ENCODE measurements at places on chromosomes 2 and 18.

- DNase-seq = no peak
Observed at GRCh38 chr18:23351521-23351920, 101.6 kb upstream of the RIOK3 start.

GRCh38 chr2:214896274-214896673, 86.8 kb upstream of the BARD1 start:
- DNase-seq = no peak

DNA sequence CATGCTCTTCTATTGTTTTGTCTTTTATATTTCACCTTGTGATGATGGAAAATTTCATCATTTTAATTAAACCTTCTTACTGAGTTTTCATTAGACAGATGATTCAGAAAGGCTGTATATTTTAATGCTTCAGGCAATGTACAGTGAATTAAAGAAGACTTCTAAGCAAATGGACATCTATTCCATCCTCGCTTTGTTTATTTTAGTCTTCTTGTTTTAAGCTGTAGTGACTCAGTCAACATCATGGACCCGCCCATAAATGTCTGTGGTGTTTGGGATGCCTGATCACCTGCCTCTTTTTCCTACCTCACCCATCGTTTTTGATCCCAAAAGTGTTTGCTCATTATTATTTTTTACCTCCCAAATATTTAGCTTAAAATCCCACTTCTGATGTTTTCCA, 43.1 kb downstream of the KYNU start:
- DNase-seq = no peak

- no peak for DNase-seq
Observed at GRCh38 chr2:180000434-180000833, 6.7 kb downstream of the CWC22 start.

DNA sequence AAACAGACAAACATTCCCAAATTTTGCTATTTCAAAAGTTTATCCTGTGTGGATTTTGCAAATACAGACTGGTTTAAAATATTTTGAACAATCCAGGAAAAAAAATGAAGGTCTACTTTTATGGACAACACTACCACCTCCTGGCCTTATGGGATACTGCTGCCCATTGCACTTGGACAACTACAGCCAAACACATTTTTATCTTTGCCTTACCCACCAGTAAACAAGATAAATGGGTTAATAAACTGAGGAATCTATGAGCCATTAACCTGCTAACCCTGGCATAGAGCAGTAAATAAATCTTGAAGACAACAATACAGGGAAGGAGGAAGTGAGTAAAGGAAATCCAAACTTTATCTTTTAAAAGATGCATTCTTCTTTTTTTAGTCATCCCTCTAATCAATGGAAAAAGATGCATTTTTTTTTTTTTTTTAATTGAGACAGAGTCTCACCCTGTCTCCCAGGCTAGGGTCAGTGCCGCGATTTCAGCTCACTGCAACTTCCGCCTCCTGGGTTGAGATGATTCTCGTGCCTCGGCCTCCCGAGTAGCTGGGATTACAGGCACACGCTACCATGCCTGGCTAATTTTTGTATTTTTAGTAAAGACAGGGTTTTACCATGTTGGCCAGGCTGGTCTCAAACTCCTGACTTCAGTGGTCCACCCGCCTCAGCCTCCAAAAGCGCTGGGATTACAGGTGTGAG, 2.1 kb upstream of the SPIRE1 start:
- no peak for DNase-seq

DNA sequence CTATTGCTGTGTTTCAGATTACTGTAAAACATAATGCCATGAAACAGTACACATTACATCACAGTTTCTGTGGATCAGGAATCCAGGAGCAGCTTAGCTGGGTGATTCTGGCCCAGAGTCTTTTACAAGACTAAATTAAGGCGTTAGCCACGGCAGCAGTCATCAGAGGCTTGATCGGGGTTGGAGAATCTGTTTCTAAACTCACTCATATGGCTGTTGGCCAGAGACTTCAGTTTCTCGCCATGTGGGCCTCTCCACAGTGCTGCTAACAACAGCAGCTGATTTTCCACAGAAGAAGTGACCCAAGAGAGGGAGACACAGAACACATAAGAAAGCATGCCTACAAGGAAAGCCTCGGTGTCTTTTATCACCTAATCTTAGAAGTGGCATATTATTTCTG, 89.2 kb upstream of the MYO3B start:
- no peak for DNase-seq

DNA sequence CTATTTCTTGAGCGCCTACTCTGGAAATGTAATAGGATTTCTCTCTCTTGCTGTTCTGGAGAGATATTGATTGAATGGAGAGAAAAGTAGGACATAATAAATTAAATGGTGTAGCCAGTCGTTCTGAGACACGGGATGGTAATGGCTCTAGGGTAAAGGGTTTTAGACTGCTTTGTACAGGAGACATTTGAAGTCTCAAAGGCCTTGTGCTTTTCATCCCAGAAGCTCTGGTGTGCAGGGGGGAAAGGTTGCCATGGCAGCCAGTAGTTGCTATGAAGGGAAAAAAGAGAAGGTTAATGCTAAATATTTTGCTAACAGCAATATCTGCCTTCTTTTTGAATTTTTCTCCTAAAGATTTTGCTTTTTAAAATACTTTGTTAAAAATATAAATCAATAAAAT, 359.3 kb downstream of the RIT2 start:
- no peak for DNase-seq

All from activated gamma-delta T cell (primary cell).